ENCODE measurements at places on chromosomes 16 and 17.

DNA sequence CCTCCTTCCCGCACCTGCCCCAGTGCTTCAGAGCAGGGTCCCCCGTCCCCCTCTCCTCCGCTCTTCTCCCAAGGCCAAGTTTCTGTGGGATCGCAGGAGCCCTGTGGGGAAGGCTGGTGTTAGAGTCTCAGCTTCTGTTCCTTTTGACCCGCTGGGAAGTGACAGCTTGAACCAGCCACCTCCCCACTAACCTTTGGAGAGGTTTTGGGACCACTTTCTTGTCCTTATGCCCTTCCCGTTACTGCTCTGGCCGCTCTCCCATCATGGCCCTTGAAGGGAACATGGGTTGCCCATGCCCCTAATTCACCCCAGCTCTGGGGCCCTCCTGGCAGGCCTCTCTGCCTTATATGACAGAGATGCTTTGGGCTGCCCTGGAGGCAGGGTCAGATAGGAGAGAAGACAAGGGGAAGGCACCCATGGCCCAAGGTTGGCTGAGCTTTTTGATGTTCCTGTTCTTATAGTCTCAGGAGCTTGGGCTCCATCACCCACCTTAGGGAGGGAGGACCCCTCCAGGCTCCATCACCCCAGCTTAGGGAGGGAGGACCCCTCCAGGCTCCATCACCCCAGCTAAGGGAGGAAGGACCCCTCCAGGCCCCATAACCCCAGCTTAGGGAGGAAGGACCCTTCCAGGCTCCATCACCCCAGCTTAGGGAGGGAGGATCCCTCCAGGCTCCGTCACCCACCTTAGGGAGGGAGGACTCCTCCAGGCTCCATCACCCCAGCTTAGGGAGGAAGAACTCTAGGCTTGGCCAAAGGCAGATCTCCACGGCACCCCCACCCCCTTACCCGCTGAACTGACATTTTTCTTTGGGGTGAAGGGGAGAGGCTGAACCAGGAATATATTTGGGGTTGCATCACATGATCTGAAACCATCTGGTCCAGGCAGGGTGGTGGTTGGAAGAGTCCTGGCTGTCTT, 45.0 kb downstream of the NT5M start:
- DNase-seq: no peak

DNA sequence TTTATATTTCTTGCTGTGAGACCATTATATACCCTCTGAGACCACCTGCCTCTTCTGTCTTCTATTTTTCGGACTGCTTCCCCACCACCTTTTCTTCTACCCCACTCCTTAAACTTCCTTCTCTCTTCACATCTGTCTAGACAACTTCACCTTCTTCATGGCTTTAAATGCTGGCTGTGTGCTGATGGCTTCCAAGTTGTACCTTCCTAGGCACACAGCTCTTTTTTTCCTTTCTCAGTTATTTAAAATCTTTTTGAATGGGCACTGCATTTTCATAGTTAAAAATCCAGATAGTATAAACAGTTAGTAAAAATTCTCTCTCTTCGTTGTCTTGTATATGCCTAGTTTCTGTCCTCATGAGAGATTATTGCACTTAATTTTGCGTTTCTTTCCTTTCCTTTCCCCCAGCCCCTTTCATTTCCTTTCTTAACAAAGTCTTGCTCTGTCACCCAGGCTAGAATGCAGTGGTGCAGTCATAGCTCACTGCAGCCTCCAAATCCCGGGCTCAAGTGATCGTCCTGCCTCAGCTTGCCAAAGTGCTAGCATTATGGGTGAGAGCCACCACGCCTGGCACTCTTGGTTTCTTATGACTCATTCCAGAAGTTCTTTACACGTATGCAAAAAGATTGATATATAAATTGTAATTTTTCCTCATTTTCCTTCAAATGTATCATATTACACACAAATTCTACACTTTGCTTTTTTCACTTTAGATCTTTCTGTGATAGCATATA, 114.3 kb downstream of the NPIPB5 start:
- no peak for DNase-seq

- no peak for DNase-seq
These were observed 62.5 kb downstream of the ERCC4 start for GRCh38 chr16:13982451-13982850.

GRCh38 chr17:2592971-2593820, at the start of gene PAFAH1B1:
Gene PAFAH1B1, plus strand, starts transcription at chr17:2593654. Its CDS starts 44,635 bp downstream, at chr17:2638289.
- peak; percentile 97 for DNase-seq

DNA sequence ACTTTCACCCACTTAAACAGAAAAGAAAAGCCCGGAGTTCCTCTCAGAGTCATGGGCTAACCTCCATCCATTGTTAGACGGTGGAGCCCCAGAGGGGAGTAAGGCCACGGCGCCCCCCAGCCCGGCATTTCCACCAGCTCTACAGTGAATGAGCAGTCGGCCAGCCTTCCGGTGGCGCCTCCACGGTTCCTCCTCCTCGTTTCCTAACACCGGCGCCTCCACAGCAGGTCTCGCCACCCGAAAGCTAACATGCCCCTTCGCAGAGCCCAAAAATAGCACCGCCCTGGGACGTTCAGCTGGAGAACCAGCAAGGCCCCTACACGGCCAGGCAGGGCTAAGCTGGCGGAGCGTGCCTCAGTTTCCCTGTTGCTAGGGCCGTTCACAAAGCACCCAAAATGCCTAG, 858 bp downstream of the MMD start:
- DNase-seq: peak; percentile 7

- no peak for DNase-seq
These were observed 1.5 kb downstream of the MPV17L start for GRCh38 chr16:15396948-15397594.

DNA sequence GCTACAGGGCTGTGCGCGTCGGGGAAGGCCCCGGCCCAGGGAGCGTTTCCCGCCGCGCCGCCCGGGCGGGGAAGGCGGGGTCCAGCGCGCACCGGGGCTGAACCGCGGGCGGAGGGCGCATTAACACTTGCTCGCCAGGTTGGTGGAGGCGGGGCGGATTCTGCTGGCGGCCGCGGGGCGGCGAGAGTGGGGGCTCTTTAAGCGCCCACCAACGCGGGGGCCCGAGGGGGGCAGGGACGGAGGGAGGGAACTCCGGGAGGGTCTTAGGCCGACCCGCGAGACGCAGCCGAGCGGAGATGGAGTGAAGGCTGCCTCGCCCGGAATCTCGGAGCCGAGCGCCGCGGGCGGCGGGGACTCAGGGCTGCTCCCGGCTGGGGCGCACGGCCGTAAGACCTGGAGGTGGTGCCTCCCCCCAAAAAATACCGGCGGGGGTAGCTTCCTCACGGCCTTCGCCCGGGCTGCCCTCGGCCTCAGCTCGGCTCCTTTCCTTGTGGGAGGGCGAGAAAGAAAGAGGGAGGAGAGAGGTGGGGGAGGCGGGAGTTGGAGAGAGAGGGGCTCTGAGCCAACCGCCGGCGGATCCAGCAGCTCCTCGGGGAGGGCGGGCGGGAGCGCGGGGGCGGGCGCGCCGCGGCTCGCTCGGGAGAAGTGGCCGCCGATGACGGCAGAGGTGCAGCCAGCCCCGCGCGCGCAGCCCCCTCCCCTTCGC, 415 bp upstream of the FOXF1 start:
- DNase-seq: no peak

DNA sequence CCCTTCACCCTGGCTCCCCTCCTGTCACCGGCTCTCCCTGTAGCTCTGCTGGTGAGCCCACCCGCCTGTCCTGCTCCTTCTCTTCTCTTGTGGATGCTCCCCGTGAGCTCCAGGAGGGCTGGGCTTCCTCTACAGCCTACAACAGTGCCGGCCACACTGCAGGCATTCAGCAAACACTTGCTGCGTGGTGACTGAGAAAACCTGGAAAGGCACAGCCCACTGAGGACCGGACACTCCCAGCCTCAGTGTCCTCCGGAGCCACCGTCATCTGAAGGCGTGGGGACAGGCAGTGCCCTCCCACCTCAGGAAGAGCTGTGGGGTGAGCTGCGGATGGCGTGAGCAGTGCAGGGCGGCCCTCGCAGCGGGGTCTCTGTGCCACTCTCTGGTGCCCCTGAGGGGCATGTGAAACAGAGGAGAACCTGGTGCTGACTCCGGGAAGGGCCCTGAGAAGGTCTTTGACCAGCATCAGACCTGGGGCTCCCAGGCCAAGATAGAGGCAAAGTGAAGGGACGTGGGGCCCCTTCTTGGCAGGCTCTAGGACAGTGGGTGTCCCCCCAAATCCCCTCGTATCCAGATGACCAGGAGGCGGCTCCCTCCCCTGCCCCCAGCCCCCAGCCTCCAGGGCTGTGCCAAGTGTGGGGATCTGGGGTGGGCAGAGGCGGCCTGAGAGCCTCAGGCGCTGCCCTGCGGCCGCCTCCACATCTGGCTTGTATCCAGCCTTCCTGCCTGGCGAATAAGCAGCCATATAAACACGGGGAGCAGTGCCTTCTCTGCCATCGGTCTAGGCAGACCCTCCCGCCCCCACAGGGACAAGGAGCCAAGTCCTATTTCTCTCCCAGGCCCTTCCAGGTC, 44.0 kb upstream of the PABPN1L start:
- no peak for DNase-seq

DNA sequence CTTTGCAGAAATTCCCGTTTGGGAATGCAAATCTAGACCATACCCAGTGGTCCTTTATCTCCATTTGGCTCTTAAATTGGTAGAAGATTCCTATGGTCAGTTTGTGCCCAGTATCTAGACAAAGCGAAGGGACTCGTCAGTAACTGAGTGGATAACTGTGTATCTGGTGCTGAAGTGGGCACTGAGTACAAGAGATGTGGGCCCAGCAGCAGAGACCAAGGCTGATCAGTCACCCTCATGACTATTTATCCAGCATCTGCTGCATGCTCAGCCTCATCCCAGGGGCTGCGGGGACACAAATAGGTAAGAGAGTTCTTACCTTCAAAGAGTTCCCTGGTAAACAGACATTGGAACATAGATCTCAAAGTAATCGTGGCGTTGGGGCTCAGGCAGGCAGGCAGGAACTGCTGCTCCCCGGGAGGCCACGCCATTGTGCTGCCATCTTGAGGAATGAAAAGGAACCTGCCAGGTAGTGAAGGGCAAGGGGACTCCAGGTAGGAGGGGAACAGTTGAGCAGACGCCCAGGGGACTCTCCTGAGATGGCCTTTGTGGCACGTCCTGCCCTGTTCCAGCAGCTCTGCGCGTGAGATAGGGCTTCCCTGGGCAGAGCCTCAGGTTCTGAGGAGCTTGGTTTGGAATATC, 10.3 kb downstream of the NT5M start:
- DNase-seq: peak; percentile 7

DNA sequence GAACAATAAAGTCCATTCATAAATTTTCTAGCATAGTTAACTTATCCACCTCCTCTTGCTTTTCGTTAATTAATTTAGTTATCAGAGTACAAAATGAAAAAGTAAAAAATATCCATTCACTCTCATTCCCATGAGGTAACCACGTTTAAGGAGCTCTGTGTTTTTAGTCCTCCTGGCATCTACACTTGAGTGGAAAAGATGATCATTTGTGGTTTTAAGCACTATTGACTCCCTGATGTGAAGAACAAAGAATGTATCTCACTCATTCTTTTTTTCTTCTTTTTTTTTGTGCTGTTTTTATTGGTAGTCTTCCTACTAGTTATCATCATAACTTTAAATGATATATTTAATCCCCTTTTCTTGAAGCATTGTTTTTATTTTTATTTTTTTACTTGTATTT, 26.1 kb downstream of the QPRT start:
- no peak for DNase-seq

DNA sequence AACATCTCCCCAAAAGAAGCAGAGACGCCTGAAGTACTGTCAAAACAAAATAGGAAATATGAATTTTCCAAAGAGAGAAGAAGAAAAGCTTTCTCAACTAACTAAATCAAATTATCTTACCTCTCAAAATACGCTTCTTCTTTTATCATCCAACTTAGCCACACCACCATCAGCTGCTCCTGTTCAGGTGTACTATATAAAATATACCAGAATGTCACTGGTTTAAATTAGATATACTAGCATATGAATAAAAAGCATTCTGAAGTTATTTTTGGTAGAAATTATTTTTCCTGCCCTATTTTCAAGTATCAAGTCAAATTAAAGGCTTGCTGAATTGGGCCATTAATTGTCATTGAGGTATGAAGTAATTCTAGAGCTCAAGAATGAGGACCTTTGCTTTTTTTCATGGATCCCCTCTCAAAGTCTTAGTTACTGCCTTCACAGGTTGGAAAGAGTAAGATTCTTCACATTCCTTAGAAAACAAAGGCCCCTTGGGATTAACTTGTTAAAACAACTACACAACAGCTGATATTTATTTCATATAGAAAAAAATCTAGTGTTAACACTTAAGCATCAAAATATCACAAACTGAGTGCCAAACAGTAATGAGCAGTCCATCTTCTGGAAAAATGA, 30.1 kb downstream of the INTS2 start:
- no peak for DNase-seq

- DNase-seq: no peak
These were observed 40.4 kb upstream of the ABCA5 start for GRCh38 chr17:69367298-69367697.

GRCh38 chr17:66829883-66830282, 5.0 kb upstream of the CACNG5 start:
- DNase-seq: no peak

DNA sequence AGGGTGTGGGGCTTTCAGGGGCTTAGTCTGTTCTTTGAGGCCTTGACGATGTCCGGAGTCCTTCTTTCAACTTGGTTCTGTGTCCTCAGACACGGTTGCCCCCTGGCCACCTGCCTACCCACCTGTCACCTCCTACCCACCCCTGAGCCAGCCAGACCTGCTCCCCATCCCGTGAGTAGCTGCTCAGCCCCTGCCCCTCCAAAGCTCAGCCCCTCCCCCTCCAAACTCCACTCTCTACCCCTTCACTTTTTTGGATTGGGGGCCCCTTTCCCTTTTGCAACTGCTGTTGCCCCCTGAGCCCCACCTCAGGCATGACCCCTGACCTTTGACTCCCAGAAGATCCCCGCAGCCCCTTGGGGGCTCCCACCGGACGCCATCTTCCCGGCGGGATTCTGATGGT, 1.2 kb downstream of the LAT start:
- DNase-seq: no peak

DNA sequence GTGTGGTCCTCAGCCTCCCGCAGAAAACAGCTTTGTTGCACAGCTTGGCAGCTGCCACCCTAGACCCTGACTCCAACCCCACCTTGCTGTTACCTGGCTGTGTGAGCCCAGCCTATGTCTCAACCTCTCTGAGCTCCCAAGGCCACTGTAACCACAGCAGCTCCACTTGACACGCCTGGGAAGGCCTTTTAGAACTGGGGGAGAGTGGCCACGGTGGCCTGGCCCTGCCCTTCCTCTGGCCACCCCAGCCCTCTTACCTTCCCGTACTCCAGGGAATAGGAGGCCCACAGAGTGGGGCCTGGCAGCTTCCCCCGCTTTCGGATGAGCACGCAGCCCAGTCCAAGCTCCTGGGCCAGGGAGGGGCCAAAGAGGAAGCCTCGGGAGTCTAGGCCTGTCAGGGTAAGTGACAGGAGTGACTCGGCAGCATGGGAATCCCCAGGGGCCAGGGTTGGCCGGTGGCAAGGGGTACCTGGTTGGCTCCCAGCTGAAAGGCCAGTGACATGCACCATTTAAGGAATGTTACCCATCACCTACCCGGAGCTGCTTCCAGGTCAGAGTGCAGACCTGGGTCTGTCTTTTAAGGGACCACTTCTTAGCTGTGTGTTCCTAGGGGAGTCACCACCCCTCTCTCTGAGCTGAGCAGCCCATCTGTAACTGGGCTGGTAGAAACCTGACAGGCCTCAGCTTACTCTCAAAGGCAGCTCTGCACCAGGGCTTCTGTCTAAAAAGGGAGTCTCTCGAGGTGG, 1.4 kb downstream of the APRT start:
- no peak for DNase-seq

- no peak for DNase-seq
These were observed 8.2 kb downstream of the RHBDF1 start for GRCh38 chr16:63998-64913.

- no peak for DNase-seq
These were observed 997 bp downstream of the ACADVL start for GRCh38 chr17:7220593-7221277.
